ENCODE measurements at places on chromosomes 11 and 22.

DNA sequence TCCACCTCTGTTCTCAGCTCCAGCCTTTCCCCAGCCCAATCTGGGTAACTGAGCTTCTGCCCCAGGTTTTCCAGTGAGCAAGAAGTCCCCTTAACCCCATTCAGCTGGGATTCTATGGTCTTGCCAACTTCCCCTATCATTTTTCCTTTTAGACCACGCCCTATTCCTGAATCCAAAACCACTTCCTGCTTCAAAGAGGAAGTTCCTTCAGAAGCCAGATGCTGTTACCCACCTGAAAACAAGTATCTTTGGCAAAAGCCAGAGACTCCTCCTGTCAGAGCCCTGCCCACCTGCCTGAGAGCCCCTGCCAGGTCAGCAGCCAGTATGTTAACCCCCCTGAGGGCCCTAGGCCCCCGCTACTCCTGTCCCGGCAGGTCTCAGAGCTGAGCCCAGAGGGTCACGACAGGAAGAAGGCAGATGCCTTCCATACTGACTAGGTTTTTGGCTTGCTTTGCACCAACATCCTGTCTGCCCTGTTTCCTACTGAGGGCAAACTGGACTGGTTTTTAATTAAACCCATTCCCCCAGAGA is 20.3 kb upstream of the MICAL2 start:
- DNase-seq = peak; percentile 98

DNA sequence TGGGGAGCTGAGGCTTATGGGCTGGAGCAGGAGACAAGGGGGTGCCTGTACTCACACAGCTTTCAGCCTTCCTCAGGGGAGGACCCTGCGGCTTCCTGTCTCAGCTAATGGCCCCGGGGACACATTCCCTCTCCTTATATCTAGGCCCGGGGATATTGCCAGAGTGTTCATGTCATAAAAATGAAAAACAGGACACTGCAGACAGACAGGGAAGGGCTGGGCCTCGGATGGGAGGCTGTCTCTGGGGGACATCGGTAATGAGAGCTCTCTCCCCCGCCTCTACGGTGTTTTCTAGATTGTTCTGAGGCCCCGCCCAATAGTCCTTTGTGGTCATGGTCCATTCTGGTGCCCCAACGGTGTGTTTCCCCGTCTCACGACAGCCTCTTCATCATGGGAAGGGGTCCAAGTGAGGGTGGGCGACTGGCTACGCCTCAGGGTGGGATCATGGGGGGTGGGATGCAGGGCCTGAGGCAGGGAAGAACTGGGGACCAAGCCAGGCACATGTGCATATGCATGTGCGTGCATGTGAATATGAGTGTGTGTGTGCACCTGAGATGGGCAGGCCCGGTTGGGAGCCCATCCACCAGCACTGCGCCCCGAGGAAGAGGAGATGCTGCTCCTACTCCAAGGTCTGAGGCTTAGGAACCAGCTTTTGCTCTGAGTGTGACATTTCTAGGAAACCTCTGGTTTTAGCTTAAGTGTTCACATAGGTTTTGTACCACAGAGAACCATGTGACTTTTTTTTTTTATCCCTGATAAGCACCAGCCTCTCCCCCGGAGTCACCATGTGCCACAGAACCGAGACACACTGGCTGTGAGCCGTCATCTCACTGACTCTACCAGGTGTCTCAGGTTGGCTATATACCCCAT is 5.3 kb downstream of the ARVCF start:
- DNase-seq = no peak

- DNase-seq = peak; percentile 30
Observed at GRCh38 chr11:67634366-67635230, 4.9 kb upstream of the NUDT8 start.

DNA sequence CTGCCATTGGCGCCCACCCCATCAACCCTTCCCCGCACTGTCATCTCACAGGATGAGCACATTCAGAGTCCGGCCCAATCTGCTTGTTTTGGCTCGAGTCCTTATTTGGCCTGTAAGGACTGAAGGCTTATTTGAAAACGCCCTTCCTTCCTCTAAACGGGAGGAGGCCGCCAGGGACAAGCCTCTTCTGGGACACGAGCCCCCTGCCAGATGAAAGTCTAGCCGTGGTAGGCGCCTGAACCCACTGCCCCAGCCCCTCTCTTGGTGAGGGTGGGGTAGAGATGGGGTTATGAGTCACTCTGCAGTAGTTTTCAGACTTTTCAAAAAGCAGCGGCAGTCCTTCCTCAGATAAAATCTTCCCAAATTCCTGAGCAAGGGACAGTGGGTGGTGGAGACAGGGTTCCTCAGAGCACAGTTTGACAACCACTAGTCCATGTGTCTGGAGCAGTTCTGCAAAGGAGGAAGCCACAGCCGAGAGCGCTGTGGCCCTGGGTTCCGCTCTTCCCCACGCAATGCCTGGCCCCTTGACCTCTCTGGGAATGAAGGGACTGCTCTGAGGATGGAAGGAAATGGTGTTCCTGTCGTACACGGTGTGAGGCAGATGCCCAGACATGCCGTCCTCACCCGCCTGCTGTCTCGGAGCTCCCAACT is 57.0 kb downstream of the MYH9 start:
- DNase-seq = no peak

- no peak for DNase-seq
Observed at GRCh38 chr11:124050748-124051147, 9.6 kb upstream of the OR10G7 start.

DNA sequence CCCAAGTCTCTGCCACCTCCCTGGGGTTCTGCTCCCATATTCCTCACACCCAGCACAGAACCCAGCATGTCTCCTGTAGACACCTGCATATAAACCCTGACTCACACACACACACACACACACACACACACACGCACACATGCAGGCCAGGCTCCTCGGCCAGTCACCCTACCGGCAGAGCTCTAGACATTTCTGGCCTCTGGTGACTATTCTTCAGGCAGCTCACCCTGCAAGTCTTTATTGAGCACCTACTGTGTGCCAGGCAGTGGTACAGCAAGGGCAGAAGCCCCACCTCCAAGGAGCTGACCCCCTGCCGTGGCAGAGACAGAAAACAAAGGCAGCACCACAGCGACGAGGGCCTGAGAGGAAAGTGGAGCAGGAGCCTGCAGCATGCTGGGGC is 50.3 kb downstream of the CDKN1C start:
- DNase-seq = no peak

- DNase-seq = no peak
Observed at GRCh38 chr11:101470881-101471520, 112.8 kb downstream of the TRPC6 start.

GRCh38 chr11:124976531-124976930 is 22.5 kb downstream of the CCDC15 start:
- no peak for DNase-seq

DNA sequence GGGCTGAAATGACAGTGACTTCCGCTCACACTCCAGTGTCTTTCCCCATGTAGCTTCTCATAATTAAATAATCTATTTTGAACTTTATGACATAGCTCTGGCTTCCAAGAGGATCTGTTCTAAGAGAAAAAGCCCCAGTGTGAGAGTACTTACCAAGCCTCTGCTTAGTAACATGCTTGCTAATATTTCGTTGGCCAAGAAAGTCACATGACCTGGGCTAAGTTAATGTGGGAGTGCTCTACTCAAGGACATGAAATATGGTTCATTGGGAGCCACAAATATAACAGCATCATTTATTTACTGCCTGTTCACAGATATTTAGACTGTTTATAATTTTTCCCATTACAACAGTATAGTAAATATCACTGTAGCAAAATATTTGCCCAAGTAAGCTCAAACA is 42.5 kb downstream of the CCDC73 start:
- no peak for DNase-seq

GRCh38 chr22:21666786-21667185 is 974 bp downstream of the PPIL2 start:
- no peak for DNase-seq

GRCh38 chr11:26043665-26044064 is 288.3 kb upstream of the ANO3 start:
- DNase-seq = no peak

- no peak for DNase-seq
Observed at GRCh38 chr22:42626951-42627625, 12.4 kb upstream of the POLDIP3 start.

GRCh38 chr11:105265845-105266244 is 126.3 kb upstream of the CARD18 start:
- no peak for DNase-seq

- DNase-seq = no peak
Observed at GRCh38 chr22:49497266-49497665, 330.4 kb downstream of the BRD1 start.

- no peak for DNase-seq
Observed at GRCh38 chr22:28183078-28183860, 264.2 kb upstream of the PITPNB start.

- DNase-seq = no peak
Observed at GRCh38 chr22:39942439-39943230, 17.6 kb upstream of the TMA7B start.

DNA sequence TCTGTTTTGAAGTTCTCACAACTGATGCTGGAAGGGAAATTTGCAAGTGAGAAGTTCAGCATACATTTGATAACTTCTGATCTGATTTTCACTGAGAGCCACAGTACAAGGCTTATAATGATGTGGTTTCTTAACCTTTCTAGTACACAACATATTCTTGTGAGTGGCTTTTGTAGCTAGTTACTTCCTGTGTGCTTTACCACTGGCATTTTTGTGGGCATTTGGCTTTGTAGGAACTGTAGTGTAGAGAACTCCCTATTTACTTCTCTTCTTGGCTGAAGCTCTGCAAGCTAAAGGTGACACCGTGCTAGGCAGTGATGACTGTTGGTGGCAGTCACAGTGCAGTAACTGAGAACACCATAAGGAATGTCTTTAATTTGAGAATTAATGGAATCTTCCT is 14.9 kb downstream of the USP47 start:
- no peak for DNase-seq

GRCh38 chr22:45997777-45998637 is 21.0 kb upstream of the WNT7B start:
- peak; percentile 42 for DNase-seq

DNA sequence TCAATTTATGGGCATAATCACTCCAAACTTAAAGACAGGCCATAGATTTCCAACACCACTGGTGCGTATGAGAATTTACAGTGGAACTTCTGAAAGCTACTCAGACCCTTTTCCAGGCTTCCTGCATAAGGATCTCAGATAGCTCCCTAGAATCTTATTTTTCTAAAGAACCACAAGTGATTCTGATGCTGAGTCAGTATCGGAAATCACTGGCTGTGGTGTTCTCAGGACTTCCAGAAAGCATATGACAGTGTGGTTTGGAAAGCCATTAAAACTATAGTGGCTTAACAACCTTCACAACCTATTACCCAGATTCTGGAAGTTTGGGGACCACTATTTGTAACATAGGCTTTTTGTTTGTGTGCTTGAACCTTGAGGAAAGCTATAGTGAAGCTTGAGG is 756.0 kb downstream of the DLG2 start:
- DNase-seq = no peak

GRCh38 chr11:1011320-1011698 is 25.2 kb downstream of the MUC6 start:
- DNase-seq = no peak

- DNase-seq = no peak
Observed at GRCh38 chr22:24066865-24067264, 55.8 kb downstream of the CABIN1 start.

- no peak for DNase-seq
Observed at GRCh38 chr11:110217936-110218335, 78.5 kb downstream of the RDX start.

DNA sequence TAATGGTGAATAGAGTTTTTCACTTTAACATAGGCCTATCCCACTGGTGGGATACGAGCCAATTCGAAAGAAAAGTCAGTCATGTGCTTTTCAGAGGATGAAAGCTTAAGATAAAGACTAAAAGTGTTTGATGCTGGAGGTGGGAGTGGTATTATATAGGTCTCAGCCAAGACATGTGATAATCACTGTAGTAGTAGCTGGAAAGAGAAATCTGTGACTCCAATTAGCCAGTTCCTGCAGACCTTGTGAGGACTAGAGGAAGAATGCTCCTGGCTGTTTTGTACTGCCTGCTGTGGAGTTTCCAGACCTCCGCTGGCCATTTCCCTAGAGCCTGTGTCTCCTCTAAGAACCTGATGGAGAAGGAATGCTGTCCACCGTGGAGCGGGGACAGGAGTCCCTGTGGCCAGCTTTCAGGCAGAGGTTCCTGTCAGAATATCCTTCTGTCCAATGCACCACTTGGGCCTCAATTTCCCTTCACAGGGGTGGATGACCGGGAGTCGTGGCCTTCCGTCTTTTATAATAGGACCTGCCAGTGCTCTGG is at the start of gene TYR:
Gene TYR, plus strand, starts transcription at position 185 of the 541 bp plus-strand sequence. Its CDS starts 79 bp downstream, at position 264.
- DNase-seq = no peak

- DNase-seq = no peak
Observed at GRCh38 chr11:62131170-62131464, 7.3 kb downstream of the INCENP start.

- DNase-seq = no peak
Observed at GRCh38 chr11:119345685-119346084, 820 bp downstream of the MFRP start.

- DNase-seq = peak; percentile 17
Observed at GRCh38 chr22:37169406-37169805, 18.6 kb downstream of the C1QTNF6 start.

GRCh38 chr11:64165842-64166635 is at the start of gene MACROD1:
MACROD1 (minus strand) TSS chr11:64166113; CDS start chr11:64165994, 119 bp downstream.
- DNase-seq = peak; percentile 86

DNA sequence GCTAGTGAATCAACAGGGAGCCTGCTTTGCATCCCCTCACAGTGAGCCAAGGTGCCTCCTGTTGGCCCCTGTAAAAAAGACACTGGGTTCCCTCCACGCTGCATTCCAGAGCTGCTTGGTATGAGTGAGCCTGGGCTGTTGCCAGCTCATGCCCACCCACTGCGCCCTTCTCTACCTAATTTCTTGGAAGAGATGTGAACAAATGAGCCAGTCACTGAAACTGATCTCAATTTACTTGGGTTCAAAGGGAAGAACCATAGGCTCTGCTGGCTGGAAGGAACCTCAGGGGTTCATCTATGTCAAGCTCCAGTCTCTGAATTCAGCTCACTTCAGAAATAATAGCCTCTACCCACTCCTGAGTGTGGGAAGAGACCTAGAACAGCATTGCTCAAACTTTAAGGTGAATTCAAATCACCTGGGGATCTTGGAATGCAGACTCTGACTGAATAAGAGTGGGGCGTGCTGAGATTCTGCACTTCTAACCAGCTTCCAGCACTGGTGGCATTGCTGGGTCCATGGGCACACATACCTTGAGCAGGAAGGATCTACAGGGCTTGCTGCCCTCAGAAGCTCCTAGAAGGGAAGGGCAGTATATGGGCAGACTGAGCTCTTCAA is 5.4 kb upstream of the TMPRSS4 start:
- DNase-seq = no peak

- DNase-seq = no peak
Observed at GRCh38 chr11:78349114-78349513, 68.5 kb downstream of the GAB2 start.

DNA sequence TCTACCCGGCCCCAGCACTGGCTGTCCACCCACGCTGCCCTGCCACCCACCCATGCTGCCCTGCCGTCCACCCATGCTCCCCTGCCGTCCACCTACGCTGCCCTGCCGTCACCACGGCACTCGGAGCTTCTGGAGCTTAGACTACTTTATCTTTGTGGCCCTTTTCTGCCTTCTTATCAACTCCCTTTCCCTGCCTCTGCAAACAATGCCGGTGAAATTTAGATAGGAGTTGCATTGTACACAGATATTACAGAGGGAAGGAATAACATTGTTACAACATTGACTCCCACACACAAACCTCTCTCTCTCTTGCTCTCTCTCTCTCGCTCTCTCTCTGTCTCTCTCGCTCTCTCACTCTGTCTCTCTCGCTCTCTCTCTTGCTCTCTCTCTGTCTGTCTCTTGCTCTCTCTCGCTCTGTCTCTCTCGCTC is 33.7 kb upstream of the BRSK2 start:
- DNase-seq = no peak

All from RWPE2 (cell line).